ENCODE measurements at places on chromosomes 7 and 10.

DNA sequence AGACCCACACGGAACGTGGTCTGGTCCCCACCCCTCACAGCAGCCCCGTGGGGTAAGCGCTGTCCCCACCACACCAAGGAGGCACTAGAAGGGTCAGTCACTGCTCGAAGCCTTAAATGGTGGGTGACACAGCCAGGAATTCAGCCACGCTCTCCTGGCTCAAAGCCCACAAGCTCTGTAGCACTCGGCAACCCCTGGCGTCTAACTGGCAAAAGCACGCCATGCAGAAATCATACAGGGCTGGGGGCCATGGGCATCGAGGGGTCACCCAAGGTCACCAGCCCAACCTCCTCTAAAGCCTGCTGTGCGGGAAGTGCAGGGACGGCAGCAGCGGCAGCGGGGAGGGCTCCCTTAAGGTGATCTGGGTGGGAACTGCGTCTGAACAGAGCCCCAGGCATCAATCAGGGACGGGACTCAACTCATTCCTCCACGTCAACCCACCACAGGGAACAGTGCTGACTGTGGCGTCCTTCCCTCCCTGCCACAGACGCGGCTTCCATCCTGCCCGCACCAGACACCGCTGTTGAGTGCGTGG lies 7.8 kb downstream of the GPER1 start:
- H3K27me3 ChIP-seq = no peaks in the 10 kb centered on the region
- H3K4me3 ChIP-seq = no peak overlapping the region
- no peak overlapping the region for H3K27ac ChIP-seq
- no peaks in the 10 kb centered on the region for H3K4me1 ChIP-seq

- H3K4me1 ChIP-seq = no peaks in the 10 kb centered on the region
- H3K27me3 ChIP-seq = no peaks in the 10 kb centered on the region
- H3K27ac ChIP-seq = no peak overlapping the region
- no peak overlapping the region for H3K4me3 ChIP-seq
Measured at GRCh38 chr10:86862373-86862772, 95.0 kb downstream of the MMRN2 start.

DNA sequence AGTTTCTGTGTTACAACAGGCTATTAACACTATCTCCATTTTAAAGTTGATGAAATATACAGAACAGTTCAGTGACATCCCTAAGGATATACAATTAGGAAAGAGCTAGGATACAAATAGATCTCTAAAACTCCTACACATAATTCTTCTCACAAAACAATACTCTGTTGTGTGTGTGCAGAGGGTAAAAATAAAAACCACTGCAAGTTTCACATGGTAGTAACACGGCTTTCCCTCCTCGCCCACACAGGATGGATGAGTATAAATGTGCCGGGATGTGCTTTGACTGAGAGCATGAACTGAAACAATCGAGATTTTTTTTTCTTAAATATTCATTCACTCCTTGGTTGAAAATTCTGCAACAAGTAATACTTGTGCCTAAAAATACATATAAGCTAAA lies 131.5 kb upstream of the C1QL3 start:
- no peak for DNase-seq
- H3K4me3 ChIP-seq = no peak overlapping the region
- no peak overlapping the region for H3K27ac ChIP-seq
- no peaks in the 10 kb centered on the region for H3K36me3 ChIP-seq
- H3K4me1 ChIP-seq = no peaks in the 10 kb centered on the region

- no peaks in the 10 kb centered on the region for H3K27me3 ChIP-seq
- no peaks in the 10 kb centered on the region for H3K36me3 ChIP-seq
- no peak overlapping the region for H3K4me3 ChIP-seq
- H3K27ac ChIP-seq = no peak overlapping the region
Measured at GRCh38 chr7:469563-469961, 50.1 kb downstream of the PDGFA start.

DNA sequence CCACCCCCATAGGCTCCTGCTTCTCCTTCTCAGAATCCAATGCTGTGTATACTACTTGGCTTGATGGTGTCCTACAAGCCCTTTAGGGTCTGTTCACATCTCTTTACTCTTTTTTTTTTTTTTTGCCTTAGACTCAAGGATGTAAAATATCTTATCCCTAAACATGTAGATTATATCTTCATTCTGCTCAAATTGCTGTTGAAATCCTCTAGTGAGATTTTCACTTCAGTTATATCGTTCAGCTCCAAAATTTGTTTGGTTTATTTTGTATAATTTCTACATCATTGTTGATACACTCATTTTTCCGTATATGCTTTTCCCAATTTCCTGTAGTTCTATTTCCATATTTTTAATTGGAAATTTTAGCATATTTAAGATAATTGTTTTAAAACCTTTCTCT lies 1.8 kb upstream of the AKR1C3 start:
- H3K27me3 ChIP-seq = no peaks in the 10 kb centered on the region
- no peak overlapping the region for H3K27ac ChIP-seq
- no peak for DNase-seq
- no peak overlapping the region for H3K4me3 ChIP-seq

- DNase-seq = no peak
- H3K4me3 ChIP-seq = no peak overlapping the region
- H3K27me3 ChIP-seq = no peaks in the 10 kb centered on the region
- H3K4me1 ChIP-seq = no peaks in the 10 kb centered on the region
- no peak overlapping the region for H3K27ac ChIP-seq
Measured at GRCh38 chr7:138377306-138377705, 82.8 kb upstream of the TRIM24 start.

GRCh38 chr10:83917537-83918506 lies 221.5 kb upstream of the GHITM start:
- H3K36me3 ChIP-seq = no peaks in the 10 kb centered on the region
- peak; percentile 54 for DNase-seq
- H3K4me3 ChIP-seq = no peak overlapping the region

- no peaks in the 10 kb centered on the region for H3K27me3 ChIP-seq
- no peak for DNase-seq
- no peaks in the 10 kb centered on the region for H3K36me3 ChIP-seq
- H3K4me3 ChIP-seq = no peak overlapping the region
- no peaks in the 10 kb centered on the region for H3K4me1 ChIP-seq
- no peak overlapping the region for H3K27ac ChIP-seq
Measured at GRCh38 chr10:118209215-118209614, 132.9 kb downstream of the FAM204A start.

DNA sequence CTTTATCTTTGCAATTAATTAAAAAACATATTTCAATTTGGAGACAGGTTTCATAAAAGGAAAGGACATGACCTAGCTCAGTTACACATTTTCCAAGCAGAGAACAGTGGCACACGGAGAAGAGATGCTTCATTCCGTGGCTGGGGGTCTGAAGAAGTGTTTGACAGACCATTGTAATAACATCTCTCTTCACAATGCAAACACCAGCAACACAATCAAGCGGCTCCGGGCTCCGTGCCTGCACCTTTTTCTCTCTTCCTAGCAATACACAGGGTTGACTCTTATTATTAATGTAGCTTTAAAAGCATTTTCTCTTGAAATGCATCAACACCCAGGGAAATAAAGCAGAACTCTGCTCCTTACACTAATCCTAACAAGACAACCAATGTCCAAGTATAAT lies 261.0 kb upstream of the AOAH start:
- no peak overlapping the region for H3K4me3 ChIP-seq
- no peaks in the 10 kb centered on the region for H3K36me3 ChIP-seq
- H3K4me1 ChIP-seq = peaks cover 2% of the 10 kb centered on the region
- DNase-seq = no peak
- H3K27ac ChIP-seq = no peak overlapping the region
- H3K27me3 ChIP-seq = no peaks in the 10 kb centered on the region

- no peak overlapping the region for H3K4me3 ChIP-seq
- no peaks in the 10 kb centered on the region for H3K36me3 ChIP-seq
- peak overlapping the region; percentile 84 for H3K27ac ChIP-seq
- peak; percentile 39 for DNase-seq
- peaks cover 56% of the 10 kb centered on the region for H3K4me1 ChIP-seq
Measured at GRCh38 chr10:80497187-80498077, 40.3 kb upstream of the SH2D4B start.

DNA sequence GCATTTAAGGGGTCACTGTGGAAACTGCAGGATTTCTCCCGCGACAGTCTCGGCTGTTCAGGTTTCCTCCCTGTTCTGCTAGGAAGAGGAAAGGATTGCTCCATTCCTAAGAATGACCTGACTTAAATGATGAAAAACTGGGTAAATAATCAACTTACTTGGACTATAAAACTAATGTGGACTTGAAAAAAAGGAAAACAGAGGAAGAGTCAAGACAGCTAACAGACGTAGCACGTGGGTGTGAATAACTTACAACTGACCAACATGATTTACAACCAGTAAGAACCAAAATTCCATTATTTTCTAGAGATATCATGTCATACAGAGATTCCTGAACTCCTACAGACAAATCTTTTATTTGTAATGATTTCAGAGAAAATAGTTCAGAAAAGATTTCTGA lies 93.8 kb downstream of the ADAM12 start:
- H3K4me1 ChIP-seq = no peaks in the 10 kb centered on the region
- peak; percentile 14 for DNase-seq

DNA sequence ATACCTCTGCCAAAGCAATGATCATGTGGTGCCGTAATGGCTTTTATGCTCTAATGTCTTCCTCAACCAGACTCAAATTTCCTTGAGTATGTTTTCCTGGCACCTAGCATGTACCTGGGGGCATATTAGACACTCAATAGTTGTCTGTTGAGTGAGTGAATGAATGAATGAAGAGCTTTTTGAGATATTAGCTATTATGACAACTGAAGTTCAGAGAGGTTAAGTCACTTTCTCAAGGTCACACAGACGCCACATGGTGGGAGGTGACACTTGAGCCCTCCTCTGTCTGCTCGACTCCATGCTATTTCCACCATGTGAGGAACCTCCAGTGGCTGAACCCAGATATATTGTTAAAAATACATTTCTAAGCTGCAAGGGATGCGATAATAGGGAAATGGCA lies 132.1 kb downstream of the PRPF18 start:
- peaks cover 3% of the 10 kb centered on the region for H3K4me1 ChIP-seq
- H3K27me3 ChIP-seq = no peaks in the 10 kb centered on the region
- H3K27ac ChIP-seq = peak overlapping the region; percentile 25
- no peak overlapping the region for H3K4me3 ChIP-seq

GRCh38 chr7:129857313-129857712 lies 95.4 kb downstream of the UBE2H start:
- H3K4me3 ChIP-seq = no peak overlapping the region
- no peaks in the 10 kb centered on the region for H3K36me3 ChIP-seq
- no peaks in the 10 kb centered on the region for H3K27me3 ChIP-seq
- no peak overlapping the region for H3K27ac ChIP-seq
- no peak for DNase-seq
- H3K4me1 ChIP-seq = no peaks in the 10 kb centered on the region

GRCh38 chr10:7361316-7361715 lies 49.5 kb downstream of the SFMBT2 start:
- H3K4me1 ChIP-seq = no peaks in the 10 kb centered on the region
- H3K36me3 ChIP-seq = peaks cover 9% of the 10 kb centered on the region
- no peaks in the 10 kb centered on the region for H3K27me3 ChIP-seq
- no peak for DNase-seq
- no peak overlapping the region for H3K4me3 ChIP-seq

DNA sequence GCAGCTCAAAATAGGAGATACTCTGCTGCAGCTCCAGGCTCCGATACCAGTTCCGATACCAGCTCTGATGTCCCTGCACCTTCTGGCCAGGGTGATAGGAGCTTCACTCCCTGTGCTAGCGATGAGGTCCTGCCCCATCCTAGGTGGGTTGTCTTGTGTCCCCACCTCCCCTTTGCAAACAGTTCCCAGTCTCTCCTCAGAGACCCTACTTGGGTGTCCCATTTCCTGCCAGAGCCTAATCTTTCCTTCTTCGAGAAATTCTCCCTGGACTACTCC lies 62.7 kb upstream of the NANOS1 start:
- no peak overlapping the region for H3K4me3 ChIP-seq
- H3K27ac ChIP-seq = no peak overlapping the region
- no peaks in the 10 kb centered on the region for H3K27me3 ChIP-seq
- H3K36me3 ChIP-seq = no peaks in the 10 kb centered on the region
- DNase-seq = no peak
- H3K4me1 ChIP-seq = no peaks in the 10 kb centered on the region

DNA sequence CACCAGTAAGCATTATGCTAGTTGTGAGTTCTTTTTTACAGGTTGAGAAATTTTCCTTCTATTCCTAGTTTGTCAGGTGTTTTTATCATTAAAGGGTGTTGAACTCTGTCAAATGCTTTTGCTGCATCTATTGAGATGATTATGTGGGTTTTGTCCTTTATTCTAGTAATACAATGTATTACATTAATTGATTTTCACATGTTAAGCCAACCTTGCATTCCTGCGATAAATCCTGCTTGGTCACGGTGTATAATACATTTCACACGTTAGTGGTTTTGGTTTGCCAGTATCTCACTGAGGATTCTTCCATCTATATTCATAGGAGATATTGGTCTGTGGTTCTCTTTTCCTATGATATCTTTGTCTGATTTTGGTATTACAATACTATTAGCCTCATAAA lies 136.0 kb downstream of the UBE2H start:
- no peak for DNase-seq
- H3K36me3 ChIP-seq = no peaks in the 10 kb centered on the region
- no peaks in the 10 kb centered on the region for H3K27me3 ChIP-seq
- H3K4me3 ChIP-seq = no peak overlapping the region

- H3K36me3 ChIP-seq = no peaks in the 10 kb centered on the region
- H3K27me3 ChIP-seq = no peaks in the 10 kb centered on the region
- H3K27ac ChIP-seq = no peak overlapping the region
- DNase-seq = no peak
- H3K4me1 ChIP-seq = peaks cover 1% of the 10 kb centered on the region
- no peak overlapping the region for H3K4me3 ChIP-seq
Measured at GRCh38 chr10:69908124-69908523, 106.4 kb downstream of the COL13A1 start.

- H3K36me3 ChIP-seq = no peaks in the 10 kb centered on the region
- DNase-seq = no peak
- H3K4me3 ChIP-seq = no peak overlapping the region
- no peaks in the 10 kb centered on the region for H3K4me1 ChIP-seq
- H3K27ac ChIP-seq = no peak overlapping the region
- peaks cover 5% of the 10 kb centered on the region for H3K27me3 ChIP-seq
Measured at GRCh38 chr7:43560742-43561330, 22.1 kb upstream of the STK17A start.

DNA sequence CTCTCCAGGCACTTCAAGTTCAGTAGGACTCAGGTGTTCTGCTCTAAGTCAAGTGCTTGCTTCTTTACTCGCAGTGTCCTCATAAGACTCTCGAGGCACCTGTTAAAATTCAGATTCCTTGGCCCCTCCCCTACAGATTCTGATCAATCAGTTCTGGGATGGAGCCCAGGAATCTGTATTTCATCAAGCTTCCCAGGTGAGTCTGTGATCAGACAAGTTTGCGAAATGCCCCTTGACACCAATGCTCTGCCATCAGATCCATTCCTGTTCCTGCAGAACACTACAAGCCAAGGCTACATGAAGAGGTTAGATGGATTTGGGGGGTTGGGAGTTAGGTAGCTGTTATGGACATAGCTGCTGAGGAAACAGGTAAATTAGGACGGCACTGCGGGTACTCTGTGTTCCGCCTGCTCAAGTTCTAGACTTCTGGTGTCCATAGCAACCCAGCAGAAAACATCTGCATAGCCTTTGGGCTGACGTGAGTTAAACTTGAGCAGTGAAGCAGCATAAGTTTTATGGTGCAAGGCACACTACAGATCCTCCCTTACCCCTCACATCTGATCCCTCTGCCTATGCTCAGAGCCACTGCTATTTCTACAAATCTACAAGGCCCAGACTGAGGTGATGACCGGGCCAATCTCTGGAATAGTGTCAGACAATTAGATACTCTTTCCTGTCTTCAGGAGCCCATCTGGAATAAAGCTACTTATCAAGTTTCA lies 6.8 kb upstream of the NCOA4 start:
- no peak for DNase-seq
- no peaks in the 10 kb centered on the region for H3K36me3 ChIP-seq
- no peak overlapping the region for H3K27ac ChIP-seq
- no peaks in the 10 kb centered on the region for H3K4me1 ChIP-seq
- no peaks in the 10 kb centered on the region for H3K27me3 ChIP-seq
- no peak overlapping the region for H3K4me3 ChIP-seq
